Left renal cortex interstitium (tissue), 4 donors: ENCODE measurements at places on chromosomes 1 and 21. TPM values are rescaled to one million over a fixed set of nuclear protein-coding genes. Genes with fewer than 3 reads are reported as not detected.

CNKSR1 gene
- polyA plus RNA-seq, result 24.4 TPM

CELA2A gene
- polyA plus RNA-seq, result not detected

EXTL1 gene
- 1.5 TPM for polyA plus RNA-seq

ADCY10 gene
- 0.19 TPM for polyA plus RNA-seq

OLIG2 gene
- polyA plus RNA-seq, result not detected

OR2G3 gene
- not detected for polyA plus RNA-seq

NEXN gene
- polyA plus RNA-seq, result 11.0 TPM

MAP1LC3C gene
- 1.1 TPM for polyA plus RNA-seq

DARS2 gene
- 29.6 TPM for polyA plus RNA-seq

S100A7A gene
- not detected for polyA plus RNA-seq

ARHGAP29 gene
- 69.1 TPM for polyA plus RNA-seq

RORC gene
- 1.6 TPM for polyA plus RNA-seq

NR5A2 gene
- 1.8 TPM for polyA plus RNA-seq

S100A8 gene
- 13.7 TPM for polyA plus RNA-seq

DCST1 gene
- polyA plus RNA-seq, result 0.34 TPM
